ENCODE measurements at places on chromosomes 1 and 21.

DNA sequence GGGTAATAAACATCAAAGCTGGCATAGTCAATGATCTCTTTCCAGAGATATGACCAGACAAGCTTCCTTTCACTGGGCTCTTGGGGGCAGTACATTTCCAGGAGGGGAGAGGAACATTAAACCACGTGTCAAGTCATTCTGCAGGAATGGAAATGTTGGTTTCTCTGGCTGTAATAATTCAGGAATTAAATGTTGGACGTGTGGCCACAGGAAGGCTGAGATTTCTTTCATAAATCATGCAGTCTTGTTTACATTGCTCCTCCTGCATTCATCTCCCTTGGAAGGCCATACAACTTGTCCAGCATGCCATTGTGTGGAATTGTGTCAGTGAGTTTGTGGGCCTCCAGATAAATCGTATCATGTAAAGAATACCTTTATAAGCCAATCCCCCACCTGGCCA lies 259.2 kb downstream of the ADGRL2 start:
- no peak for DNase-seq

GRCh38 chr21:45415188-45415942 lies 10.4 kb downstream of the COL18A1 start:
- no peak for DNase-seq

DNA sequence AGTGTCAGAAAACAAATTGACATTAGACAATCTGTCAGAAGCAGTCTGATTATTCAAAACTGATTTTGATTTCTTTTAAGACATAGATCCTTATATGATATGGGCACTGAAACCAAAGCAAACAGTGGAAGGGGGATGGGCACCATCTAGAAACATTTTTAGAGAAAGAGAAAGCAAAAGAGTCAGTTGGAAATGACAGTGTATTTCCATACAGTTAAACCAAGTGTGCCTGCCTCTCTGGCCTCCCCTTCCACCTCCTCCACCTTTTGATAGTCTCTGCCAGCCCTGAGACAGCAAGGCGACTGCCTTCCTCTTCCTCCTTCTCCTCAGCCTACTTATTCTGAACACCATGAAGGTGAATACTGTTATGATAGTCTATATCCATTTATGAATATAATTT lies 949.7 kb downstream of the AMY1C start:
- DNase-seq = no peak

- DNase-seq = peak; percentile 95
These were observed at the start of gene SLC22A15 for GRCh38 chr1:115976062-115976920. Gene SLC22A15, plus strand, starts transcription at chr1:115976513. Its CDS starts 115 bp downstream, at chr1:115976628.

DNA sequence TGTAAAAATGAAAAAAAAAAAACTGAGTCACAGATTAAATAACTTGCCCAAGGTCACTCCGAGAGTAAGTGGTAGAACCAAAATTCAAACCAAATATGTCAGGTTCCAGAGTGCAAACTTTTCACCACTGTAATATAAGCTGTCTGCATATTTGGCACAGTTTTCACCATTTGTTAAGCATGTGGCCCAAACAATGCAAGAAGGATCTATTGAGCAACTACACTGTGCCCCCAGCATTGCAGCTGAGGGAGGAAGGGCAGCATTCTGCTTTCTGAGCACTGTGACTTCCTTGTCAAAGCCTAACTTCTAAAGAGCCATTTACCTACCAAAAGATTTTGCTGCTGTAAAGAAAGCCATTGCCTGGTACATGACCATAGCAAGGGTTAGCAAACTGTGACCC lies 133.4 kb downstream of the SYT2 start:
- DNase-seq = peak; percentile 26

GRCh38 chr1:82836973-82837680 lies 1036.4 kb downstream of the ADGRL2 start:
- no peak for DNase-seq

- DNase-seq = peak; percentile 68
These were observed at the start of gene CD84 for GRCh38 chr1:160579216-160579701. Gene CD84, minus strand, starts transcription at chr1:160579496. Its CDS starts 59 bp downstream, at chr1:160579437.

DNA sequence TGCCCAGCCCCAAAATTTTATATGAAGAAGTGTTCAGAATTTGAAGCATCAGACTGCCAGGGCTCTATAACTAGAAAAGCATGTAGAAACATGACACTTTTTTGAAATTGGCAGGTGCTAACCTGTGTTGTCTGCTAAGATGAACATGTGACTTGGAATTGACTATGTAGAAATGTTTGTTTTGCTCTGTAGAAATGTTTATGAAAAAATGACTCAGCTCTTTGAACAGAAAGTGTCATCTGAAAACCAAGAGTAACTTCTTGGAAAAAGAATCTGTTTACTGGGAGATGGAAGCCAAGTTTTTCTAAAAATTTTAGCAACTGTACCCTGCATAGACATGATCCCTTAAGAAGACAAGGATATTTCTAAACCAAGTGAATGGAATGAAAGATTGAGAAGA lies 59.2 kb downstream of the LHX9 start:
- DNase-seq = peak; percentile 13

GRCh38 chr1:114133129-114133528 lies 20.5 kb downstream of the SYT6 start:
- no peak for DNase-seq

DNA sequence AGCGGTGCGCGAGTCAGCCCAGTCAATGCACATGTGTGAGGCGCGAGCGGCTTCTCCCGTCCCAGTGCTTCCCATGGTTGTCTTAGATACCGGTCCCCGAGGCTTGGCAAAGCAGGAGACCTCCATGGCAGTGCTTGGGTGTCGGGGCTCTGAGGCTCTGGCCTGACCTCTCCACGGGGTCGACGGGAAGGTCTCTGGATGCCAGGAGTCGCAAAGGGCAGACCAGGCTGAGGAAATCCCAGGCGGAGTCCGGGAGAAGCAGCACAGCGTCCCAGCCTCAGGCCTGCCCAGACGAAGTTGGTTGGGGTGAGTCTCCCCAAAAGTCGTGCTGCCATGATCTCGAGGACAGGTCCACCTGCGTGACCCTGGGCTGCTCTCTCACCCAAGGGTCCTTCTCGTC lies 3881.6 kb downstream of the SRGAP2C start:
- no peak for DNase-seq

- no peak for DNase-seq
These were observed at the start of gene CROCC for GRCh38 chr1:16921391-16922185. Gene CROCC, plus strand, starts transcription at chr1:16921931. Its CDS starts 88 bp downstream, at chr1:16922019.

GRCh38 chr1:200628223-200628881 lies 7.8 kb upstream of the KIF14 start:
- peak; percentile 91 for DNase-seq

DNA sequence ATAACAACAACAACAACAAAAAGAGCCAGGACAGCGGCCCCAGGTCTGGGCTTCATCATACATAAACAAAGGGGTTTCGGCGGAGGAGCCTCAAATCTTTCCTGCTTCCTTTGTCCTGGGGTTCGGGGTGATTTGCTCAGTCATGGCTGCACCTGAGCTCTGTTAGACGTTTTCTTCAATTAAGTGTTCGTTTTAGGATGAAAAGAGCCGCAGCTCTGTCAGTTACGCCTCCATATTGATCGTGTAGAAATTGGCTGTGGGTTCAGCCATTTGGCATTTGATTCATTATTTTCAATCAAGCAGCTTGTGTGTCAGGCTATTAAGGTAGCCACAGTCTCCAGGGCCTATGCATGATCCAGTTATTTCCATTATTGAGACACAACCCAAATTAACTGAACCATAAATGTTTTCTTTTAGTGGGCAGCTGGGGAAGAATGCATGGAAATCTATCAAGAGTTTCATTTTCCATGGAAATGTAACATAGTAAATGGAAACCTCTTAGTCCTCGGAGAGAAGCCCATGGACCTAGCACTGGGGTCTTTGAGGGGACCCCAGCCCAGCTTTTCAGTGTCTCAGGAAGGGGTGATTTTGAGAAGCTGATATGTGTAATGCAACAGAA lies 370.0 kb upstream of the C1orf174 start:
- no peak for DNase-seq

DNA sequence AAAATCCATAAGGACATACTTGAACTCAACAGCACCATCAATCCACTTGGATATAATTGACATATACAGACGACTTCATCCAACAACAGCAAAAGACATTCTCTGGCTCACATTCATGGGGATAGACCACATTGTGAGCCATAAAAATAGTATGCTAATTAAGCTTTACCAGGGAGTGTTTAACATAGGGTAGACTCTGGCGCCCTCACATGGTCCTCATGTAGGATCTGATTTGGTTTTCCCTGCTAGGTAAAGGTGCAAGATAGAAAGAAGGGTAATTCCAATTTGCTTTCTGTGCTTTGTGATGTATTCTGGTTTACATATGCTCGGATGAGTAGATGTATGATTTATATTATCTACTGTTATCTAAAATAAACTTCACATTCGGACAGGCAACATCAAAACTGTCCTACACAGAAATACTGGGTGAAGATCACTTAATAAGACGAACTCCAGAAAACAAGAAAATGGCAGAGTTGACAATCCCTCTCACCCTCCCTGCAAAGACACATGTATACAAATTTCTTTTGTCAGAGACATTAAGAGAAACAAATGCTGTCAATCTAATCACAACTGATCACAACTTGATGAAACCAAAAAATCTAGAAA lies 27.7 kb downstream of the CR1L start:
- peak; percentile 22 for DNase-seq

- DNase-seq = no peak
These were observed 64.6 kb downstream of the NMNAT2 start for GRCh38 chr1:183353597-183353996.

DNA sequence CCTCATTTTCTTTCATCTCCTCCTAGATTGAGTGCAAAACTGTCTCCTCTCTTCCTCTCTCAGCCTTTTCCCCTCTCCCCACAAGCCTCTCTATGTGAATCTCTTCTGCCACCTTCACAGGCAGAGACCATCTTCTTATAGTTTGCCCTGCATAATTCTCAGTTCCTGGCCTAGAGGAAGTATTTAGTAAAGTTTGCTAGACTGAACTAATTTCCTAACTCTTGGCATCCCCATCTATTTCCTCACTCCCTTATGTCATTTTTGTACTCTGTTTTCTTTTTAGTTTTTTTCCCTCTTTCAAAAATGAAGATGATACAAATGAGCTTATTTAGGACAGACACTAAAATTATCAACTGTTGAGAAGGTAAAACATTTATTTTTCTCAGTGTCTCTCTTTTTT lies 66.0 kb downstream of the XCL2 start:
- peak; percentile 23 for DNase-seq

GRCh38 chr21:41121785-41122415 lies 46.1 kb upstream of the BACE2 start:
- peak; percentile 75 for DNase-seq

DNA sequence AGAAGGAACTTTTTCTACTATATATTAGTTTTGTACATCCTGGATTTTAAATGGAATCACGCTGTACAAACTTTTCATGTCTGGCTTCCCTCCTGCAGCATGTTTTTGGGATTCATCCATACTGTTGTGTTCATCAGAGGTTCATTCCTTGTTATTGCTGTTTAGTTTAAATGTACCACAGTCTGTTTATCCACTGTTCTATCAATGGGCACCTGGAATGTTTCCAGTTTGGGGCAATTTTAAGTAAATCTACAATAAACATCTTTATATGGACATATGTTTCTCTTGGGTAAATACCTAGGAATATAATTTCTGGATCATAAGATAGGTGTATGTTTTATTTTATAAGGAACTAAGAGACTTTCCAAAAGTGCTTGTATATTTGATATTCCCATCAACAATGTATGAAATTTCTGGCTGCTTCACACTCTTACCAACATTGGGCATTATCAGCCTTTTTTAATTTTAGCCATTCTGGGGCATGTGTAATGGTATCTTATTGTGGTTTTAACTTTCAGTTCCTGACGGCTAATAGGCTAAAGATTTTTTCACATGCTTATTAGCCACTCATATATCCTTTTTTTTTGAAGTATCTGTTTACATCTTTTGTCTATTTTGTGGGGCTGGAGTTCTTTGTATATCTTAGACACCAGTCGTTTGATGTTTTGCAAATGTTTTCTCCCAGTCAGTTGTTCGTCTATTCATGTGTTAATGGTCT lies 48.8 kb downstream of the RPS6KC1 start:
- DNase-seq = no peak

DNA sequence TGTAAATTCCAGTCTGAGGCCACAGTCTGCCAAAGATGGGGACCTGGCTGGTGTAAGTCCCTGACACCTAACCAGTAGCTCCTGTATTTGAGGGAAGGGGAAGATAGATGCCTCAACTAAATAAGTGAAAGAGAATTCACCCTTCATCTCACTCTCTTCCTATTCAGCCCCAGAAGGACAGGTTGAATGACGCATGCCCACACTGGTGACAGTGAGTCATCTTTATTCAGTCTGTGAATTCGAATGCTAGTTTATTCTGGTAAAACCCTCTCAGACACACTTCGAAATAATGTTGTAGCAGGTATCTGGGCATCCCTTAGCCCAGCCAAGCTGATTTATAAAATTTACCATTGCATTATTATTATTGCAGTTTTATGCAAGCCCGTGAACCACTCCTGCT lies 617.0 kb upstream of the PRMT6 start:
- DNase-seq = no peak

DNA sequence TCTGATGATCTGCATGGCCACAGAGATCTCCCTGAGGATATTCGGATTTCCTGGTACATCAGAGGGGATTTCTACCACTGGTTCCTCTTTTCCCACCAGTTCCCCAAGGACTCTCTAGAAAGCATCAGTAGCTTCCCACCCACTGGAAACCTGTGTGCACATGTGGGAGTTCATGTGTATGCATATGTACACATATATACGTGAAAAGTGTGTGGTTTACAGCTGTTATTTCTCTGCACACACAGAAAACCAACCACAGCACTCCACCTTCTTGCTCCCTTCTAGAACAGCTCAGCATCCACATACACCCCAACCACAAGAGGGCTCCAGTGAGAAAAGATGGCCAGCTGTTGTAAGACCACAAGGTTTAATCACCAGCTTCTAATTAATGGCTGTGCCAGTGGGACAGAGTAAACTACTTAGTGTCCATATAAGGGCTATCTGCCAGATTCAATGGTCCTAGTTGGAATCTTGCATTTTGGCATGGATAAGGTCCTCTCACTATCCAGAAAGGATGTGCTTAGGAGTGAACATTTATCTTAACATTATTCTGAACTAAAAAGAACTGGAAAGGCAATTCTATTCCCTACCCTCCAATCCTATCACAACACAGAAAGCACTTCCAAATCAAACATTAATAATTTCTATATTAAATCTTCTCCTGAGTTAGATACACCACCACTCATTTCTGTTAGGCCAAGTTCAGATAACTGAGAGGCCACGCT lies 24.1 kb downstream of the GPR3 start:
- DNase-seq = peak; percentile 61
